ENCODE measurements at places on chromosomes 7 and 10.

DNA sequence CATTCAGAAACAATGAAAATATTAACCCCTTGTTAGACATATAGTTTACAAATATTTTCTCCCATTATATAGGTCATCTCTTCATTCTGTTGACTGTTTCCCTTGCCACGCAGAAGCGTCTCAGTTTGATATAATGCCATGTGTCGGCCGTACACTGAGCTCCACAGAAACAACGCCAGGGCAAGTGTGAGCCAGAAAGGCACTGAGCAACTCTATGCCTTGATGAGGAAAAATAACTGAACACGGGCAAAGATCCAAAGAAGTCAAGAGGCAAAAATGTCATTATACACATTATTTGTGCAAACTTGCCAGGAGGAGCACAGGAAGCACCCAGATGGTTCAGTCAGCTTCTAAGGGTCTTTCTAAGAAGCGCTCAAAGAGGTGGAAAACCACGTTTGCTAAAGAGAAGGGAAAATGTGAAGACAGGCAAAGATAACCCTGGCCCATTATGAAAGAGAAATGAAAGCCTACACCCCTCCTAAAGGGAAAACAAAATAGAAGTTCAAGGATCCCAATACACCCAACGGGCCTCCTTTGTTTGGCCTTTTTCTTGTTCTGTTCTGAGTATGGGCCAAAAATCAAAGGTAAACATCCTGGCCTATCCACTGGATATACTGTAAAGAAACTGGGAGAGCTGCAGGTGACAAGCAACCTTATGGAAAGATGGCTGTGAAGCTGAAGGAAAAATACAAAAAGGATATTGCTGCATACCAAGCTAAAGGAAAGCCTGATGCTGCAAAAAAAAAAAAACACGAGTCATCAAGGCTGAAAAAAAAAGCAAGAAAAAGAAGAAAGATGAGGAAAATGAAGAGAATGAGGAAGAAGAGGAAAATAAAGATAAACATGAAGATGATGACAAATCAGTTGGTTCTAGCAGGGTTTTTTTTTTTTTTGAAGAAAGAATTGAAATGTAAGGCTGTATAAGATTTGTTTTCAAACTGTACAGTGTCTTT is 15.5 kb downstream of the ARHGAP12 start:
- no peak for DNase-seq

GRCh38 chr7:20287317-20287716 is 43.4 kb upstream of the ITGB8 start:
- DNase-seq = no peak

GRCh38 chr10:18216482-18216881 is 76.3 kb downstream of the CACNB2 start:
- peak; percentile 43 for DNase-seq

GRCh38 chr7:154564676-154565075 is 438.2 kb downstream of the PAXIP1 start:
- DNase-seq = no peak

- peak; percentile 65 for DNase-seq
These were observed 22.9 kb downstream of the CDK6 start for GRCh38 chr7:92813390-92814024.

GRCh38 chr7:75905785-75906604 is 9.0 kb upstream of the POR start:
- DNase-seq = peak; percentile 41

- DNase-seq = no peak
These were observed 52.5 kb upstream of the NKX6-2 start for GRCh38 chr10:132838346-132838970.

DNA sequence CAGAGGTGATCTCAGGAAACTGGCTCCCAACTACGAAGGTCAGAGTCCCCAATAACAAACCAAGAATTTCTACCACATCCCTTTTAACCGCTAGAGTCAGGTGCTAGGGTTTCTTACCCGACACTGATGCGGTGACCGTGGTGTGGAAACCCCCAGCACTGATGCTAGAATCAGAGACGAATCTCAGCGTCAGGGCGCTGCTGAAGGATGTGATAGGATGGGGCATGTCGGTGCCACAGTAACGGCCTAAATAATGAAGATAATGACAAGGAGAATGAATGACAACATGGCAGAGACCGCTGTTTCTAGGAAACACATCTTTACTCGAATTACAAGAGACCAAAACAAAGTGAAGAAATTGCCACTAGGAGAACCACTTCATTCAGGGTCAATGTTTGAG is 131.1 kb upstream of the RSU1 start:
- no peak for DNase-seq

- no peak for DNase-seq
These were observed 54.2 kb downstream of the MICALL2 start for GRCh38 chr7:1404898-1405548.

DNA sequence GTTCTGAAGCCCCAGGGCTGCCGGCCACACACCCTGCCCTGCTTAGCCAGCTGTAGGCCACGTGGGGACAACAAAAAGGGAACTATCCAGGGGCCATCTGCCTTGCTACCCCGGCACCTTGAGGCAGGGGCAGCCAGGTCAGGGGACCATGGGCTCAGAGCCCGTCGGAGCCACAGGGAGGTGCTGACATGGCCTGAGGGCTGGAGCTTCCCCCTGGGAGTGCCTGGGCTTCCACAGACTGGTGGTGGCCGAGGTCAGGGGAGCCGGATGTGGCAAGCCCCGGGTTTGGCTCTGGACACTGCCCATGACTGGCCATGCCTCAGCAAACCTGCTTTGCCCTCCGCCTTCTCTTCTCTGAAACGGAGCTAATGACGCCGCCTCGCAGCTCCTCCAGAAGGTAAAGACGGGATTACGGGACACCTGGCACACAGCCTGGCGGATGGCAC is 178.5 kb downstream of the EBF3 start:
- DNase-seq = no peak

DNA sequence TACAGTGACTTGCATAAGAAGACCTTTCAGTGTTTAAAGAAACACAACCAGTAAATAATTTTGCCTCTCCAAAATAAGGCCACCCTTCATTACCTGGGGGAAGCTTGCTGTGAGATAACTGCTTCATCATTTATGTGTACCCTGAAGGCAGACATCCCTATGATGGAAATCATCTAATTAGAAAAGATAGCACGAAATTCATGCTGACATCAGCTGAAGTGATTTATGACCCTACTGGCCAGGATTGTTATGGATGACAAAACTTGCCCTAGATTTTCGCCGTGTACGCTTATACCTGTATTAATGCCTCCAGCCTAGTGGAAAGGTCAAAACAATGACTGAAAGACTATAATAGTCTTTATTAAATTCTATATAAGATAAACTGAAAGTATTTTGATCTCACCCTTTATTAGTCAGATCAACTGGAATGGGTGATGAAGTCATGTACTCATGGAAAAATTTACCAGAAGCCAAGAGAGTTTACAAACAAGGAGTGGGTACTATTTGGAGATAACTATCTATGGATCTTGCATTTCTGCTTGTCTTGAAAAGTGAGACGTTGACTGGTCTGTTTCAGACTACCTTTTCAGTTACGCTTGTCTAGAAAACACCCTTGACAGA is 114.2 kb downstream of the PPP1R3A start:
- peak; percentile 19 for DNase-seq

DNA sequence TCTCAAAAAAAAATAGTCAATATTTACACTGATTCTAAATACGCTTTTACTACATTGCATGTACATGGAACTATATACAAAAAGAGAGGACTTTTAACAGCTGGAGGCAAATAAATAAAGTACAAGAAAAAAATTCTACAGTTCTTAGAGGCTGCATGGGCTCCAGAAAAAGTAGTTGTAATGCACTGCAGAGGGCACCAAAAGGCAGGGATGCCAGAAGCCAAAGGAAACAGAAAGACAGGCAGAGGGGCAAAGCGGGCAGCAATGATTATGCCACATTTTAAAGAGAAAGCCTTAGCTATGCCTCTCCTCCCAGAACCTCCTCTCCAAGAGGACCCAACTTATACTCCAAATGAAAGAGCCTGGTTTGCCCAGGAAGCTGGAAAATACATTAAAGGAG is 11.6 kb upstream of the ADCK2 start:
- no peak for DNase-seq

- DNase-seq = no peak
These were observed 33.7 kb downstream of the CTTNBP2 start for GRCh38 chr7:117839507-117839906.

- no peak for DNase-seq
These were observed 42.7 kb upstream of the SMARCD3 start for GRCh38 chr7:151291206-151291605.

DNA sequence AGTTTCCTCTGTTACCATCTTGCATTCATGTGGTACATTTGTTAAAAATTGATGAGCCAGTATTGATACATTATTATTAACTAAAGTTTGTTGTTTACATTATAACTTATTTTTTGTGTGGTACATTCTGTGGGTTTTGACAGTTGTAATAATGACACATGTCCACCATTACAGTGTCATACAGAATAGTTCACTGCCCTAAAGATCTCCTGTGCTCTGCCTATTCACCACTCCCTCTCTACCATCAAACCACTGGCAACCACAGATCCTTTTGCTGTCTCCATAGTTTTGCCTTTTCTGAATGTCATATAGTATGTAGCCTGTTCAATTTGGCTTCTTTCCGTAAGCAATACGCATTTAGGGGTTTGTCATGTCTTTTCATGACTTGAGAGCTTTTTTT is 156.9 kb downstream of the PHF14 start:
- DNase-seq = no peak

DNA sequence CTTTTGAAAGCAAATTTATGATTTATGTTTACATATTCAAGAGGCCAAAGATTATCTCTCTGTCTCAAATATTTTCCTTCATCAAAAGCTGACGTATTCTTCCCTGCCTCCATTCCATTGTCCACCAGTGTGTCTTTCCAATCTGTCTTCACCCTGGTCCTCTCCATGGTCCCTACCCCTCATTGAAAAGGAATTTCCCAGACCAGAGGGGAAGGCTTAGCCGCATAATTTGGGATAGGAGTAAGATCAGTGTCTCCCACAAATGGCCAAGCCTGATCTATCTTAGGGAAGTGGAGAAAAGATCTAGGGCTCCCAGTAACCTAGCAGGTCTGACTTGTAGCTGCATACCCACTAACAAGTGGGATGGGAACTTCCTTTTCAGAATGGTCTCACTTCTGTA is 46.3 kb upstream of the ZNF800 start:
- DNase-seq = no peak

GRCh38 chr7:34277016-34277802 is 371.9 kb downstream of the BMPER start:
- DNase-seq = peak; percentile 86

DNA sequence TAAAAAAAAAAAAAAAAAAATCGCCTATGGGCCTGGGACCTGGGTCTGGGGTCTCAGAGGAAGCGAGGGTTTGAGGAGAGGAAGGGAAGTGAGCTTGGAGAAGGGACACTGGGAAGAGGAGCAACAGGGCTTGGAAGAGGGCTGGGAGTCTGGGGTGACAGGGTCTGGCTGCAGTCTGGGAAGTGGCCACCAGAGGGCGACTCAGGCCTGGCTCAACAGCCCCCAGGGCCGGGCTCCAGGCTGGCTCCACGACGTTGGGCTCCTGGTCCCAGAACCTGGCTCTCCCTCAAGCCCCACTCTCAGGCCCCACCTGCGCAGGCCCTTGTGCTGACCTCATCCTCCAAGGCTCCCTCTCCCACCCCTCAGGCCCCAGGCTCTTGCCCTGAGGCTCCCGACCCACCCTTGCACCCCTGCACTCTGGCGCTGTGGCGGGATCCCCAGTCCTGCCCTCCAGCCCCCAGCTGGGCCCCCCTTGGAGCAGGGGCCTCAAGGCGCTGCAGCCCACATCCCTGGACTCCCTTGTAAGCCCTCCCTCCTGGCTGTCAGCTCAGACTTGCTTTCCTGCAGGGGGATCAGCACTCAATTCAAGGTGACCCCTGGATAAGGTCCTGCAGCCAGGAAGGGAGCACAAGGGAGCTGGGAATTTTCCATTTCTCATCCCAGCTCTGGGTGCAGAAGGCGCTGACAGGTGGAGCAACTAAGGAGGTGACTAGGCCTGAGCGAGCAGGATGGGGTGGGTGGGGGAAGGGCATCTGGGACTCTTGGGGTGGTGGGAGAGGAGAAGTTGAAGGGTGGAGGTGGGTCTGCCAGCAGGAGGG is 5.4 kb upstream of the SPACDR start:
- peak; percentile 74 for DNase-seq

DNA sequence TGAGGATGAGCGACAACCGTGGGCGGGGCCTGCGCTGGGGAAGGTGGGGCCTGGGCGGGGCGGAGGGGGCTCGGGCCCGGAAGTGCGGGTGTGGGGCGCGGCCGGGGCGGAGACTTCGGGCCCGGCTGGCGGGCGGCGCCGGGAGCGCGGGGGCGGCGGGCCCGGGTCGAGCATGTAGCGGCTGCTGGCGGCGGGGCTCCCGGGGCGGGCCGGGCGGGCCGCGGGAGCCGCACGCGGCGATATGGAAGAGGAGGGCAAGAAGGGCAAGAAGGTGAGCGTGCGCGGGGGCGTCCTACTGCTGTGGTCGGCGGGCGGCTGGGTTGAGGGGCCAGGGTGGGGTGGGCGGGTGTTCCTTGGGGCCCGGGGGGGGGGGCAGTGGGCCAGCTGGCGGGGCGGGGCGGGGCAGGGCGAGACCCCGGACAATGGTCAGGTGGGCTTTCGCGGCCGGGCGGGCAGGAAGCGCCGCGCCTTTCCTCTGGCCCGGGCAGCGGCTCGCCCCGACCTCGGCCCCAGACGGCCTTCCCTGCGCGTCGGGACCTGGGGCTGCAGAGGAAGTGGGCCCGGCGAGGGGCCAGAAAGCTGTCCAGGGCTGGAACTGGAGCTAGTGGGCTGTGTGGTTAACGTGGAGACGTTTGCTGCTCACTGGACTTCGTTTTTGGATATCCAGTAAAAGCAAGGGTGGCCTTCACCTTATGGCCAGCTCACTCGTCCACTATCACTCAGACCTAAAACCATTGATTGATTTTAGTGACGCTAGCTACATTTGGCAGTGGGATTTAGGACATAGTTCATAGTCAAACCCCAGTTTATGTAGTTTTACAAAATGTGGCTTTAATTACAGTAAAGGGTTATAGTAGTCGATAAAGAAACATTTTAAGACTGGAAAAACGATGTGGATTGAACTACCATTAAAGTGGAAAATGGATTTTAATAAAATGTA is at the start of gene CCM2:
Gene CCM2 (plus strand): TSS at position 109 of the 940 bp plus-strand sequence. CDS start 133 bp downstream, at position 242.
- DNase-seq = peak; percentile 75

GRCh38 chr10:78299851-78300468 is 266.3 kb downstream of the RPS24 start:
- no peak for DNase-seq

- no peak for DNase-seq
These were observed 205.7 kb downstream of the SLC25A13 start for GRCh38 chr7:96116173-96116572.

- DNase-seq = no peak
These were observed 76.0 kb upstream of the NKX6-2 start for GRCh38 chr10:132861884-132862461.

- DNase-seq = no peak
These were observed 42.2 kb upstream of the A1CF start for GRCh38 chr10:50927522-50928189.

- no peak for DNase-seq
These were observed 6.9 kb upstream of the LDB3 start for GRCh38 chr10:86661161-86662025.

DNA sequence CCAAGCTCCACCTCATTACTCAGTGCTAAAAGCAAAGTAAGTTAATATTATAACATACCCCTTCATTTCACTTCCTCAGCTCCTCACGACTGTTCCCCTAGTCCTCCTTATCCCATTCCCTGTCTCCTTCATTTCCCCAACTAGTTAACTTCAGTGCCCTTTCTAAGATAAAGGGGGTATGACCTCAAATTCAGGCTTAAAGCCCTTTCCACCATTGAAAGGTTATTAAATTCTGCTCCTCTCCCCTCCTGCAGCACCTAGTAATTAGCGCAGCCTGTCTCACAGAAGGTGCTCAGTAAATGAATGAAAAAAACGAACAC is 1.0 kb downstream of the CRPPA start:
- DNase-seq = no peak

GRCh38 chr7:48112401-48113165 is 23.5 kb downstream of the UPP1 start:
- peak; percentile 74 for DNase-seq
